ENCODE measurements at places on chromosomes 7 and 10.

GRCh38 chr7:129877146-129877792 lies 75.5 kb downstream of the UBE2H start:
- DNase-seq: no peak

DNA sequence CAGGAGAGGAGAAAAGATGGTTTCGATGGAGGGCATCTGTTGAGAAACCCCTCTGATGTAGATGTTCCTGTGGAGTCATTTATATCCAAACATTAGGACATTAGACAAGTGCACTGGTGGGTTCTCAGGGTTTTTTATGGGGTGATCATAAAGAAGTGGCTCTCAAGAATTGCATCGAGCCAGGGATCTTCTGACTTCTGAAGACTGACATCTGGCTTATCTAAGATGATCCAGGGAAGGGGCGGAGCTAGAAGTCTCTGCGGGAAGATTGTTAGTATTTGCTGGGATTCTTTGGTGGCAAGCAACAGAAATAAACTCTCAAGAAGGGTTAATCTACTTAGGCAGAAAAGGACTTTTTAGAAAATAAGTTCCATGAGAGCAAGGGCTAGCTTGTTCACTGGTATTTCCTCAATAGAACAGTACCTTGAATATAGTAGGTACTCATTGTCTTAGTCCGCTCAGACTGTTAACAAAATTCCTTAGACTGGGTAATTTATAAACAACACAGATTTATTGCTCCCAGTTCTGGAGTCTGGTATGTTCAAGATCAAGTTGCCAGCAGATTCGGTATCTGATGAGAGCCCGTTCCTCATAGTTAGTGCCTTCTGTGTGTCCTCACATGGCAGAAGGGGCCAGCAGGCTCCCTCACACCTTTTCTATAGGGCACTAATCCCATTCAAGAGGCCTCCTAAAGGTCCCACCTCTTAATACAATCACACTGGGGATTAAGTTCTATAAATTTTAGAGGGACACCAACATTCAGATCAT lies 28.5 kb upstream of the SYPL1 start:
- DNase-seq: no peak

- DNase-seq: no peak
Measured at GRCh38 chr10:32379950-32380551, 33.1 kb upstream of the EPC1 start.

DNA sequence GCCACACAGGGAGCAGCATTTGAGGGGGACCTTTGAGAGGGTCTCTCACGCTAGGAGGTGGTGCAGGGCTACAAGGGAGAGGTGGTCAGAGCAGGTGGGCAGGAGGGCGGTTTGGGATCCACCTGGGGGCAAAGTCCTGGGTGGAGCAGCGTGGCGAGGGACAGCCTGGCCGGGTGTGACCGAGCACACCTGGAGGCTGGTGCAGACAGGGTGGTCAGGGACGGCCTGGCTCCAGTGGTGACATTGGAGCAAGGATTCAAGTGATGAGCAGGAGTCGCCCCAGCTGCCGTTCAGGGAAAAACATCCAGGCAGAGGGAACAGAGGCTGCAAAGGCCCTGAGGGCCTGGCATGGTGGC lies 36.0 kb downstream of the CLIP2 start:
- no peak for DNase-seq

DNA sequence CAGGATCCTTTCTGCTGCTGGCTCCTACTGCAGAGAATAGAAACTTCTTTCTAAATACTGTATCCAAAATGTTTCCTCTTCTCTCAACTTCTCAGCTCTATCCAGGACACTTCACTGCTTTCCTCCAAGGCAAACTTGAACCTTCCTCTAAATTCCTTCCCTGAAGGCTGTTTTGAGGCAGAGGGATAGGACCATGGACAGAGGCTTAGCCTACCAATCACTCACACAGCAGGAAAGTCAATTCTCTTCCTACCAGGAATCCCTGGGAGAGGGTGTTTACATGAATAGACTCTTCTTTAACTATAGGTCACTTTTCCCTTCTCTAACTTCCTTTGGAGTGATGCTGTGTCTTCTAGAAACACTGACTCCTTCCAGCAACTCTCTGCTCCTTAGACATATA lies 115.6 kb upstream of the MKLN1 start:
- no peak for DNase-seq

GRCh38 chr10:59587083-59587755 lies 122.4 kb downstream of the SLC16A9 start:
- no peak for DNase-seq

DNA sequence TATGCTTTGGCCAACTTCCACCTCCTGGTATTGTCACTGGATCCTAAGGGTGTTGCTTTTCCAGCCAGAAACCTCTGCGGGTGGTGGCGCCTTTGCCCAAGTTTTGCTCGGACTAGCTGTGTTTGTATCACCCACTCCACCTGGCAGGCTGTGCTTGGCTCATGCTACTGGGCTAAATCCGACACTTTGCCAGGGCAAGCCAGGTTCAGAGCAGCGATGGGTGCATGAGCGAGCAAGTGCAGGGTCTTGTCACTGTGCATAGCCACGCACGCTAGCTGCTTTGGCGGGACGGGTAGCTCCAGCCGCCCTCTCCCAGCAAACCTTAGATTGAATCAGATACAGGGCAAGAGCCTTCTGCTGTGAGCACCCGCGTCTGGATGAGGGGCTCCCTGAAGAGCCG lies 737.5 kb downstream of the PCDH15 start:
- DNase-seq: no peak

- no peak for DNase-seq
Measured at GRCh38 chr10:62460393-62460792, 86.2 kb downstream of the ZNF365 start.

DNA sequence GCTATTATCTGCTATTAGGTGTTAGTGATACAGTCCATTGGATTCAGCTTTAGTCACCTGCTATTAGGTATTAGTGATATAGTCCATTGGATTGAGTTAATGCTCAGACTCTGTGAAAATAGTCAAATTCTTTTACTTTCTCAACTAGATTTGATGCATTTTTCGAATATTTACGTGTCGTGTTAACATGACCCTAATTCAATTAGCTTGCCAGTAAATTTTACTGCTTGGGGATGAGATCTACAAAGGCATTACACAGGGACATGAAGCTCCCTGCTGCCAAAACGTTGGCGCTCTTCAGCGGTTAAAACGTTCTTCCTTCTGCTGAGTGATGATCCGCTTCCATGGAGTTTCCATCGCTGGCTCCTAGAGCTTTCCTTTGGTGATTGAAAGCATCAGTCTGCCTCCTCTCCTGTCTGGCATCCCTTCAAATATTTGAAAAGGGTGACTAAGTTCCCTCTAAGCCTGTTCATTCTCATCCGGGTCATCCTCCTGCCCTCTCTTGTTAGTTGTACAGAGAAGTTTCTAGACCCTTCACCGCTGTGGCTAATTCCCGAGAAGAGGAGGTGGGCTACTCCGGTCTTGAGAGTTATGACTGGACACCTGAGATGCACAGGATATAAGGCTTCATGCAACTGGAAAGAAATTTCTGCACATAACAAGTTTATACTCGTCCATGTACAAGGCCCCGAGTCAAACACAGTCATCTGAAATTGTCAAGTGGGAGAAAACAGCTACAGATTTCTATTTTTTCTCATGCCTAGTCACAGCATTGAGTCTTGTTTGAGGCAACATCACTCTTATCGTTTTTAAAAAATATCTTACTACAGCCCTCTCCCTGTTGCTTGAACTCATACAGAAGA lies 254.0 kb downstream of the KLF6 start:
- DNase-seq: no peak

DNA sequence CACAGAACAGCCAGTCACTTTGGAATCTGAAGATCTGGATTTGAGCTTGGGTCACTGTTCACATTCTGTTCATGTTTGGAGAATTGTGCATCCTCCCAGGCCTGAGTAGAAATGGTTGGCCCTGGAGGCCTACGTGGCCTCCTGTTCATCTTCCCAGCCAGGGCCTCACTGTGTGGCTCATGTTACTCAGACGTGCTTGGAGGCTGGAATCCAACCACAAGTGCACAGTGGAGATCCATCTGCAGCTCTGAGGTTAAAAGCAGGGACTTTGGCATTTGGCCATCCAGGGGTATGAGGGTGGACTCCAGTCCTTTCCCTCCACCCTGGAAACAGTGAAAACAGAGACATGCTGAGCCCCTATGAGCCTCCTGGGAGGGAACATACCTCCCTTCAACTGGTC lies 709.0 kb upstream of the IGFBP3 start:
- no peak for DNase-seq

DNA sequence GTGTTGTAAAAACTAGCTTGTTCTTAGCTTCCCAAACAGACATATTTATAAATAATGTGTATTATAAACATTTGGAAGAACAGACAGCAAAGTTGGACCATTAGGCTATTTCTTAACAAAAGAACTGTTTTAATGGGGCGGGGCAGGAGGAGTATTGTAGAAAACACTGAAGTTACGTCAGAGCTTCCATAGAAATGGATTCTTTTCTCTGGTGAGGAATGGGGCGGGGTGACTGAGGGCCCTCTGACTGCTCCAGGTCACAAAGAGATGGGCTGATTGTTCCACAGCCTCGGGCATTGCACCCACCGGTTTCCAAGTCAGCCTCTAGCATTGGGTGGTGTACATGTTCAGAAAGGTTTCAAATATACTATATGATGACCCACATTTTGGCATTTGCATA lies 36.8 kb upstream of the ADAM12 start:
- no peak for DNase-seq

DNA sequence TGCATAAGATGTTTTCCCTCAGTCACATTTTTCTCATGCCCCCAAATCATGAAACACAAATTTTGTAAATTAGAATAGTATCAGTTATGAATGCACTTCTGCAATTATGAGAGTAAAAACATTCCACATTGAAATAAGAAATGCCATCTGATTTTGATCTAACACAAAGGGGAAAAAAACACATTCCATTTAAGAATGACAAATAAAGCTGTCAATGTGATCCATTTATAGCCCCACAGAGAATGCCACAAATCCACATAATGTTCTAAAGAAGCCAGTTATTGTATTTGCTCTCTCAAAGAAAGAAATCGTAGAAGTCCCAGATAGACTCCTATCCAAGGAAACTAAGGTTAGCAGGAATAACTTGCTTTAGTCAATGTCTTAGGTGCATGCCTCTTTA lies 48.7 kb upstream of the RHOBTB1 start:
- no peak for DNase-seq

DNA sequence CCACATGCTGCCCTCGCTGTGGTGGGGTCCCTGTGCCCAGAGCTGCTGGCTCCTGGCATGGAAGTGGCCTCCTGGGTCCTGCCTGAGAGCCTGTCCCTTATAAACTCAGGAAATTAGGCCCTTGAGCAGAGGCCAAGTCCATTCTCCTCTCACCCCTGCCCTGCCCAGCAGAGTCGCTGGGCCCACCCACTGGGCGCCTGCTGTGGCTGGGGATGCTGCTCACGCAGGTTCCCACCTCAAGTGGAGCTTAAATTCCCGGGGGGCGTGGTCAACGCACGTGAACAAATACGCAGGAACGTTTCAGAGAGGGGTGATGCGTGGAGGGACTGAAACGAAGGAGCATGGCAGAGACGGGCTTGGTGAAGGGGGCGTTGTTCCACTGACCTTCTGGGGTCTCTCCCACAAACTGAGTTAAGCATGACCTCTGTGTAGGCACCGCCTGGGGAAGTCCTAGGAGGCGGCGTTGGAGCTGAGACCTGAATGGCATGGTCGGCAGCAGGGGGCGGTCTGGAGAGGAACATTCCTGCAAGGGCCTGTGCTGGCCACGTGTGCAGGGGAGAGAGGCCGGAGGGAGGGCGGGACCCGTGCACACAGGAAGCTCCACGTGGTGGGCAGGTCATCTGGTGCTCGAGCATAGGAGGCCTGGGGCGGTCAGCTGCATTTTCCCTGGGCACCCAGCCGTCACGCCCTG lies 27.9 kb downstream of the FAM20C start:
- no peak for DNase-seq

GRCh38 chr7:153518201-153518984 lies 533.8 kb upstream of the DPP6 start:
- DNase-seq: no peak

DNA sequence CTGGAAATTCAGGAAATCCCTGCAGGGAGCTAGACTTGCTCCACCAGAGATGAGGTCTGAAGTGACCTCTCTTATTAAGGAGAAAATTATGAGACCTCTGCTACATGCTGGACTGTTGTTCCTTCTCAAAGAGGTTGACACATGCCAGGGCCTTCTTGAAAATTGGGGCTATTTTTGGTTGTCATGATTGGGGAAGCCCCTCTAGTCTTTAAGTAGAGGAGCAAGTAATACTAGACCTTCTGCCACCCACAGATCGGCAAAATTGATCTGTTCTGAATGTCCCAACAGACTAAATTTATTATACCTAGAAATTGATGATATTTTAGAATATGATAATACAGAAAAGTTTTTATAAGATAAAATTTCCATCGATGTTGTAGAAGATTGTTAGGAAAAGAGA lies 160.8 kb upstream of the GRB10 start:
- DNase-seq: no peak

GRCh38 chr10:58350619-58351323 lies 16.0 kb downstream of the UBE2D1 start:
- DNase-seq: no peak

GRCh38 chr10:102399217-102400021 lies 3.9 kb downstream of the NFKB2 start:
- DNase-seq: peak; percentile 87

- no peak for DNase-seq
Measured at GRCh38 chr7:81081616-81082015, 162.8 kb upstream of the SEMA3C start.

DNA sequence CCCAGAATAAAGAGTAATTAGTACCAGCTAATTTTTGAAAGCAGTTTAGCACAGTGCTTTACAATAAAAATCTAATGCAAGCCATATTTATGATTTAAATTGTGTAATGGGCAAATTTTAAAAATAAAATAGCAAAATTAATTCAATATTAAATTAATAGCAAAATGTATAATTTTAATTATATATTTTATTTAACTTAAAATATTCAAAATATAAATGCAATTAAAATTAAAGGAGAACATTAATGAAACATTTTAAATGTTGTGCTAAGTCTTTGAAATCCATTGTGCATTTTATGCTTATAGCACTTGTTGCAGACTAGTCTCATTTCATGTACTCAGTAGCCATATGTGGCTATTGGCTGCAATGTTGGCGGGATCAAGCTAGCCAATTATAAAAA lies 367.6 kb downstream of the SUGCT start:
- DNase-seq: no peak

DNA sequence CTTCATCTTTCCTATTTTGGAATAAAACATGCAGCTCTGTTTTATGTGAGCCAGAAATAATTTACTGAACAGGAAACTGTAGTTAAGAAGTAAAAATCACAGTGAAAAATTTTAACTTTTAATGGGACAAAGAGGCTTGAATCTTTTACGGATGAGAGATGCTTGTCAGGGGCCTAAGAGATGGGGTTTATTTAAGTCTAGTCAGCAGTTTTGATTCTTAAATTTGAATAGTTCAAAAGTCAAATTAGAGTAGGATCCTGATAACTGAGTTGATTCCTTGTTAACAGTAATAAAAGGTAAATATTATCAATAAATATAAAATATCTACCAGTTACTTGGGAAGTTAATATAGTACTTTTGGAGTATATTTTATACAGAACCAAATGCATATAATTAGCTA lies 24.9 kb upstream of the CD36 start:
- no peak for DNase-seq

DNA sequence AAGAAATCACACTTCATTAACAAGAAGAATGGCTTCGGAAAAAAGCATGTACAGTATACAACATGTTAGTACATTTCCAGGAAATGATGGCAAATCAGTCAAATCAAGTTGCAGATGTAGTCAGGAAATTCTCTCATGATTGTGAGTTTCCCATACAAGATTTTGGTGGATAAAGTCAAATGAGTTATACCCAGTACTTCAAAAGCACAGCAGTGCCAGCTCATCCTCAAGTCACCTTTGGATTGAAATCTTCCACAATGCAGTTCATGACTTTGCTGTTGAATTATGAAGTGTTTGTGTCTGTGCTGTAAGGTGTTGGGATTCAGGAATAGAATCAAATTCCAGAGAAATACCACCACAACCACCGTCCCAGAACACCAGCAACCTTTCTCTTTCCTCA lies 301.3 kb upstream of the BMPER start:
- DNase-seq: no peak

Data from activated T-helper 2 cell treated with anti-CD3 and anti-CD28 coated beads, Interferon-gamma antibody, Interleukin-2, Interleukin-4, amounts not matched to agents 10 μg/mL and 5 μg/mL and 100 μg/mL, durations not matched to agents 14 hours and 24 hours and 36 hours (primary cell).